ENCODE measurements at places on chromosomes 5 and 9.

- DNase-seq = no peak
Observed at GRCh38 chr5:166788050-166788449, 1503.4 kb upstream of the WWC1 start.

- DNase-seq = peak; percentile 38
Observed at GRCh38 chr5:60597572-60598320, 102.2 kb downstream of the DEPDC1B start.

DNA sequence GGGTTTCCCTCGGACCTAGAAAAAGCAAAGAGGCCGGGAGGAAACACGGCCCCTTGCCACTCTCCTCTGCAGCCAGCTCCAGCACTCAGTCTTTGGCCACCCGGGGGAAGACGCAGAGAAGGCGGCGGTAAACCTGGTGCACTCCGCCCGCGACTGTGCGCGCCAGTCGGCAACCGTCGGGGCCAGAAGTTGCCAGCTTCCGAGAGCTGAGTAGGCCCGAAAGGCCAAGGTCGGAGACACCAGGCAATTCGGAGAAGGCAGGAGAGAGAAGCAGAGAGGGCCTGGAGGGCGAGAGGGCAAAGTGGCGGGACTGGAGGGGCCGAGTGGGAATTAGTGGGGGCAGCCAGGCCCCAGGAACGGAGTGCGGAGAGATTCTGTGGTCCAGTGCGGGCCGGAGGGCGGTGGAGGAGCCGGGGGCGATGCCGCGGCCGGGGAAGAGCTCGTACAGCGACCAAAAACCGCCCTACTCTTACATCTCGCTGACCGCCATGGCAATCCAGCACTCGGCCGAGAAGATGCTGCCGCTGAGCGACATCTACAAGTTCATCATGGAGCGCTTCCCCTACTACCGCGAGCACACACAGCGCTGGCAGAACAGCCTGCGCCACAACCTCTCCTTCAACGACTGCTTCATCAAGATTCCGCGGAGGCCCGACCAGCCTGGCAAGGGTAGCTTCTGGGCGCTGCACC is at the start of gene FOXB2:
Gene FOXB2 (plus strand): TSS at position 420 of the 690 bp plus-strand sequence. CDS start 0 bp downstream, at position 420.
- DNase-seq = no peak

- no peak for DNase-seq
Observed at GRCh38 chr9:135525241-135526088, 4.2 kb downstream of the LCN1 start.

GRCh38 chr9:136336881-136337280 is 9.5 kb downstream of the GPSM1 start:
- no peak for DNase-seq

GRCh38 chr5:88872971-88873370 is 10.0 kb downstream of the MEF2C start:
- no peak for DNase-seq

DNA sequence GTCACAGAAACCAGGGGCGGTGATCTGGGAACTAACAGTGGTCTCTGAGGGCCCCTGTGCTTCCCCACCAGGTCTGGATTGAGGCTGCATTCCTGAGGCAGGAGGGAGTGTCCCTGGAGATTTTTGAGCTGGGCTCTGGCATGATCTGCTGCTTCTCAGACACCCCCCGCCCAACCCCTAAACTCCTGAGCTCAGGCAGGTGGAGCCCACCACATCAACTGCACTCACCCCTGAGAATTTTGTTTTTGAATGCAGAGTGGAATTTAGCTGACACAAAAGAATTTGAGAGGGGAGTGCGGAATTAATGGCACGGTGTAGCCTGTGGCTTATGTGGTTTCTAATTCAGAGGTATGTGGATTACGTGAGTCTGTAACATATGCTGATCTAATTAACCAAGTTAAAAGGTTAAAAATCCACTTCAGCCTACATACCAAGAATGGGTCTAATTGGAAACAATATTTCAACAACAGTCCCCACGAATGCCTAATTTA is 23.9 kb upstream of the CTSL start:
- DNase-seq = no peak

- no peak for DNase-seq
Observed at GRCh38 chr9:16197578-16198370, 644.9 kb downstream of the CCDC171 start.

- DNase-seq = no peak
Observed at GRCh38 chr9:93299418-93300174, 115.7 kb downstream of the WNK2 start.

GRCh38 chr5:150081541-150082283 is 4.6 kb downstream of the CSF1R start:
- DNase-seq = peak; percentile 21
